ENCODE measurements at places on chromosomes 1 and 21. TPM values are rescaled to one million over a fixed set of nuclear protein-coding genes. Genes with fewer than 3 reads are reported as not detected.

DNA sequence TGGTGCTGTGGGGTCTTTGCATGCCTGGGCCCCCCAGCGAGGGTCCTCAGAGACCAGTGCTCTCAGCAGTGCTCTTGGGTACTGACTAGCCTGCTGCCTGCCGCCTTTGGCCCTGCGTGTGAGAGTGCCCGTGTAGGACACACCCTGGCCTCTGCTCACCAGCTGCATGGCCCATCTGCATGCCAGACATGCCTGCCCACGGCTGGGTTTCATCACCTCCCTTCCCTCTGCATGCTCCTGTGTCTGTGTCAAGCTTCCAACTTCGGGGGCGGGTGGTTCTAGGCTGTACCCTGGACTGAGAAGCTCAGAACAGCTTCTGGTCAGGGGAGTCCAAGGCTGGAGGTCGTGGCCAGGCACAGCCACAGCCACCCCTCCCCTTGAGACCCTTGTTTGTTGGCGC is 56.9 kb downstream of the PTPRF start:
- peak; percentile 40 for ATAC-seq

DNA sequence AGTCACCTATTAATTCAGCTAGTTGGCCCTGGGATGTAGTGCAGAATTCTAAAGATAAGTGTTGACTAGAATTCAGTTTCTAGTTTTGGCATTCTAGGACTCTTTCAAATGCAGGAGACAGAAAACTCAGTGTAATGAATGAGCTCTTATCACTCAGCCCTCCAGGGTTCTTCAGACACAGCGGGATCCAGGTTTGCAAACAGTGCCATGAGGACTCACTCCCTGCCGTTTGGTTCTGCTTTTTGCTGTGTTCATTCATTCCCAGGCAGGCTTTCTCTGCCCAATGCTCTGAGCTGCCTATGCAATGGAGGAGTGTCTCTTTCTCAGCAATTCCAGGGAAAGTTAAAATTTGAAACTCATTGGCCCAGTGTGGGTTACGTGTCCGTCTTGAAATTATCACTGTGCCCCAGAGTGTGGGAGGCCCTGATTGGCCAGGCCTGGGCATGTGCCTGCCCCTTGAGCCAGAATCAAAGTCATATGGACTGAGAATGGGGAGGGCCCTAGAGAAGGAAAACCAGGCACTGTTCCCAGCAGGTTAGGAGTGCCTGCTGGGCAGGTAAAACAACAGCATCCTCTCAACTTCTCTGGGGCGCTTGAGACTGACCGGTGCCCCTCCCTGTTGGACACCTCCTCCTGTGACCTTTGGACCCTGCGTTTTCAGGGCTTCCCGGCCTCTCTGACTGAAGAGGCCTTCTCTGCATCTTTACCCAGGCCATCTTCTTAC is 43.4 kb downstream of the TMEM51 start:
- peak; percentile 70 for ATAC-seq

- ATAC-seq: no peak
Observed at GRCh38 chr1:114641377-114641776, 28.5 kb downstream of the DENND2C start.

GRCh38 chr1:155008015-155008941 is 5.7 kb downstream of the ZBTB7B start:
- ATAC-seq: peak; percentile 27

GRCh38 chr1:221440658-221441057 is 301.2 kb downstream of the DUSP10 start:
- peak; percentile 30 for ATAC-seq

DNA sequence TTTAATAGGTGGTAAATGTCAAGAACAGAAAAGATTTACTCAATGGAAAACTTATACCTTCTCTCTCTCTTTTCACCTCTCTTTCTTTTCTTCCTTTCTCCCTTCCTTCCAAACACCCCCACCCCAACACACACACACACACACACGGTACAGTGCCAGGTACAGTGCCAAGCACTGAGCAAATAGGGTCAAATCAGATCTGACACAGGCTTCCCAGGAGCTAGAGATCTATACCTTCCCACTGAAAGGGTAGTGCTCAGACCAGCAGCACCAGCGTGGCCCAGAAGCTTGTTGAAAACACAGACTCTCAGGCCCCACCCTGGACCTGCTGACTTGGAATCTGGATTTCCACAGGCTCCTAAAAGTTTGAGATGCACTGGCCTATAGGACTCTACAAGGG is 31.9 kb downstream of the IRF2BP2 start:
- ATAC-seq: peak; percentile 10

DNA sequence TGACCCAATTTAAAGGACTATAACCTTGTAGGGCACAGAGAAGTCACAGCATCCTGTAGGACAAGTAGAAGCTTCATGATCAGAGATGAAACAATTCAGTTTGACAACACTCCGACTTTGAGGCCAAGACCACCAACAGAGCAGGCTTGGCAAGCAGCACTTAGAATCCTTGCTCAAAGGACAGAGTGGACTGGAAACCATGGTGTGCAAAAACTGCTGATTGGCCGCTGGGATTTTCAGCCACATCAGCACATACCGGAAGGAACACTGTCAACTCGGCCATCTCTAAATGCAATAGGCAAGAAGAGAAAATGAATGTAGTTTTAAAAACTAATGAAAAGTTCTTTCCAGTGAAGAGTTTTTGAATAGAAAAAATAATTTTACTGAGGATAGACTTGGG is 92.0 kb upstream of the PRMT6 start:
- no peak for ATAC-seq

DNA sequence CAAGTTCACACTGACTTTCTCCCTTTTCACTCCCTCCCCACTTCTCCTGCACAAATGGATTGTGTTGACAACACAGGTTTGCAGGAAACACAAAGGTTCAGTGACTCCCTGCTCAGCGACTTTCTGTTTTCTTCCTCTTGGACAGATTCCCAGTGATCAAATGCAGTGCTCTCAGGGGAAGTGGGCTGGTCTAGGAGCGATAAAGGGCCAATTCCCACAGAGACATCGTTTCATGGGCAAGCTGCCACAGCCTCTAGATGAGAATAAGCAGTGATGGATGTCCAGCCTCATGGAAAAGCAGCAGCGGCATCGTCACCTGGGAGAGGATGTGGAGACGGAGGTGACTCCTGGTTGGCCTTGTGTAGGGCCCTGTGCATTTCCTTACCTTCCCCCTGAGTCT is 30.6 kb downstream of the FYB2 start:
- ATAC-seq: no peak

- peak; percentile 62 for ATAC-seq
Observed at GRCh38 chr1:52636721-52637695, 4.0 kb downstream of the SHISAL2A start.

Gene IGFN1
- 0.12 TPM for total RNA-seq

Gene MPL
- 0.48 TPM for total RNA-seq

Gene CLEC20A
- total RNA-seq: not detected

Gene ABCG1
- 4.2 TPM for total RNA-seq

Gene CCDC30
- 0.56 TPM for total RNA-seq

Gene SPATA45
- not detected for total RNA-seq

Gene ARHGEF10L
- total RNA-seq: 28.3 TPM

Gene RPE65
- not detected for total RNA-seq

Data from esophagus mucosa (tissue), 1 donor.